ENCODE measurements at places on chromosomes 1 and 21.

GRCh38 chr1:205026181-205026580, 16.8 kb upstream of the CNTN2 start:
- no peak for DNase-seq

DNA sequence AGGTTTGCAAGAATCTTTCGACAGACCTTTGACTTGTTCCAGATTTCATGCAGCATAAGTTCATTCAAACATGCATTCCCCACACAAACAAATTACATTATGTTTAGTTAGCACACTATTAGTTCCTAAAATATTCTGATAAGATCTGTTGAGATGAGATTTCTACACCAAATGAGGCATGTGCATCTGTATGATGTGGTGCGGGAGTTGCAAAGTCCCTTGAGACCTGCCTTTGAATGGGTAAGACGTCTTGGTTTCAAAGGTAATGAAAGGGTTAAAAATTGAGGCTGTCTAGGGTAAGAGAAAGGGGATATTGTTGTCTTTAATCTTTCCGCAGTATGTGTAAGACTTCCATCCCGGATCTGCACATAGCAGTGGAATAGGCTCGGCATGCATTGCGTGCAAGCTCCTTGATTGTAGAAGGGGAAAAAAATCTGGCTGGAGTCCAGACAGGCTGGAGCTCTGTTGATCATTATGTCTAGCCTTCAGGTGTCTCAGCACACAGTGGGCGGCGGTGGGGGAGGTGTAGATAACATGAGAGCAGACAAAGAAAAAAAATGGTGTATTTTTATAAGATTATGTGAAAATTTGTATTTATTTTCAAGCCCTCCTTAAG, 296.6 kb downstream of the PTPRC start:
- peak; percentile 77 for DNase-seq

- DNase-seq, result peak; percentile 55
These were observed at the start of gene PADI2 for GRCh38 chr1:17119076-17119772. TSS of gene PADI2 (minus strand) at chr1:17119451. CDS start at chr1:17119371, 80 bp downstream.

GRCh38 chr1:31374511-31375196, 1.8 kb upstream of the FABP3 start:
- no peak for DNase-seq

- DNase-seq, result no peak
These were observed 1.5 kb downstream of the AHCYL1 start for GRCh38 chr1:109986054-109986444.

DNA sequence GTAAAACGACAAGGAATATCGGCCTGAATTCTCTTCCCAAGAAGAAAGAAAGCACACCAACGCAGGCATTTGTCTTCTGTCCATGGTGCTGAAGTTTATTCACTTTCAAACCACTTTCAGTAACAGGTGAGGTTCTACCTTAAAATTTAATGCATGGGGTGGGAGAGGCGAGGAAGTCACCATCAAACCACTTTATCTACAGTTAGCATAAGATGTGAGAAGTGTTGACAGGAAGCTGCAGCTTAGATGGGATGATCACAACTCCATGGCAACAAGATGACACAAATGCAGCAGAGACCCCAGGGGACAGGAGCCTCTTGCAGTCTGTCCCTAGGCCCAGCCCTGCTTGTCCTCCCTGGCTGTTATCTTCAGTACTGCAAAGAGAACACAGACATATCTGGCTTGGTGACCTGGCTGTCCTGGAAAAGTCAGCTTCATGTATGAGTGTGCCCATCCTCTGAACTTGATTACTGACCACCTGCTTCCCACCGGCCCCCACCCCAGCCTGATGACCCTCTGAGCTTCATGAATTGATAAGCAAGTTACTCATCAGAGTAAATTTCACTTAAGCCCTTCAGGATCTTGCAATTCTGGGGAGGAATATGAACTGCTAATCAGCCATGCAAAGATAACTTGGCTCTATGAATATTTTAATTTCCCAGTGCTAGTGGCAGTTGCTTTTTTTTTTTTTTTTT, 1.8 kb downstream of the NPPA start:
- no peak for DNase-seq

All from activated CD8-positive, alpha-beta T cell treated with anti-CD3 and anti-CD28 coated beads, Interleukin-2, amount 10 ng/mL, durations not matched to agents 7 days and 5 days (primary cell).